GM23248 (cell line): ENCODE measurements at places on chromosomes 12 and 14. TPM values are rescaled to one million over a fixed set of nuclear protein-coding genes. Genes with fewer than 3 reads are reported as not detected.

- no peak for DNase-seq
These were observed 19.2 kb upstream of the MGAT4C start for GRCh38 chr12:86275356-86275755.

DNA sequence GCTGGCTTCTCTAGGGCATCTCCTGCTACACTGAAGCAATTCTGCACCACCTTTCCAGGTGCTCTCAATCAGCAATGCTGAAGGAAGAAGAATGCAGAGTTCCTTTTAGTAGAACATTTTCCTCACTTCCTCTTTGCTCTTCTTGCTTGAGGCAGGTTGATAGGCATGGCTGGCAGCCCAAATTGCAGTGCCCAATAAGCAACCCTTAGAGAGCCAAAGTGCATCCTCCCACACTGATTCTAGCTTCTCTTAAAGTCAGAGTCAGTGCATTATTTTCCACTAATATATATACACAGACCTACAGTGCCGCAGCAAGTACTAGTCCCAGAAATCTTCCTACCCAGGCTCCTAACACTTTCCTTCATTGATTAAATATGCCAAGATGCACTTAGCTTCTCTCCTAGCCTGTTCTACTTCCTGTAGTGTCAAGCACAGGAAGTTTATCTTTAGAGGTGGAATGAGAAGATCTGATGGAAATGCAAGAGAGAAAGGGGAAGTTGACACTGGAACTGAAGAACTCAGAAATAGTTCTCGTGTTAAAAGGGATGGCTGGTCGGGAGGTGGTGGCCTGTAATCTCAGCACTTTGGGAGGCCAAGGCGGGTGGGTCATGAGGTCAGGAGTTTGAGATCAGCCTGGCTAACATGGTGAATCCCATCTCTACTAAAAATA, 132.7 kb downstream of the SSPN start:
- DNase-seq = no peak

GRCh38 chr12:103530307-103531066, 34.7 kb upstream of the C12orf42 start:
- DNase-seq = no peak

DNA sequence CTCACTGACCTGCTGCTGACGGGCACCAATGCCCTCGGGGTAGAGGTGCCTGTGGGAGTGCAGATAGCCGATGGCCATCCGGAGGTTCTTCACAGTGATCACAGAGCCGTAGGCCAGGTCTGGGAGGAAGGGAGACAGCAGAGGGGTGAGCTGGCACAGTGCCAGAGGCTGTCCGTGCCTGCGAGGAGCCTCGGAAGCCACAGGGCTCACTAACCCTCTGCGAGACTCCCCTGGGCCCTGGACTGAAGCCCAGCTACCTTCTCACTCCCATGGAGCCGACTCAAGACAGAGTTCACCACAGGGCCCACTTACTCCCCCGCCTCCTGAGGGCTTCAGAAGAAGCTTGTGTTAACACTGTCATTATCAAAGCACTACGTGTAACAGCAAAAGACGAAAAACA, 24.5 kb downstream of the POMT2 start:
- DNase-seq = no peak

Gene PLCZ1
- not detected in 2 replicates for total RNA-seq

Gene TMEM132C
- total RNA-seq = not detected in 2 replicates

- peak; percentile 79 for DNase-seq
These were observed 223.9 kb downstream of the MED13L start for GRCh38 chr12:116053479-116054200.

- no peak for DNase-seq
These were observed 55.5 kb downstream of the PHLDA1 start for GRCh38 chr12:75976113-75976512.

DNA sequence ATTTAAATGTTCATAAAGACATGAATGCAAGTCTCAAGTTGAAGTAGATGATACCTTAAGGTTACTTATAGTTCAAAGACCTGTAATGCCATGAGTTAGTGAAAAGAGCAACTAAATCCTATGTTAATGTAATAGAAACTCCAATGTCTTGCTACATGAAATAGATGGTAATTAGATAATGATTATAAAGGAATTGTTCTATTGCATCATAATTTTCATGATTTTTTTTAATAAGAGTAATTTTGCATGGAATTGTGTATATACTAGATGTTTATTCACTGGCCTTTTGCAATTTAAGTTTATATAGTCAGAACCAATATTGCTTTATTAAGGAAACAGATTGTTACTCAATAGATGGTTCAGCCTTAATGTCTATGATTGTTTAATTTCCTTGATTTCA, 115.5 kb upstream of the SYT10 start:
- no peak for DNase-seq

DNA sequence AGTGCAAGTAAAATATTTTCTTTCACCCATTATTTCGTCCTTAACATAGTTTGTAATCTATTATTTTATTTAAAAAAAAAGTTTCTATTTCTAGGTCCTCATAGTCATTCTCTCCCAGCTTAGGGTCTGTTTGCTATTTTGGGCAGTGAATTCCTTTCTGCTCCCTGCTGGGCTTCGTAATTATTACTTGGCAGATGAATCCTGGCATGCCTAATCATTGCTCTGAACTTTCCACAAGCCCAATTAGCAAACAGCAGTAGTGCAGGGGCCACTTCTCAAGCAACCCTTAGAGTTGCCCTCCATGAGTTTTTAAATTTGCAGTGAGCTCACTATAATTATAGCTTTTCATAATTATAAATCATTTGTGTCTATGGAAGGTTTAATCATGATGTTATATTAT, 1378.3 kb upstream of the SEL1L start:
- DNase-seq = no peak

- no peak for DNase-seq
These were observed 475.1 kb downstream of the PCNX1 start for GRCh38 chr14:71382315-71382714.

Gene CHGA
- not detected in 2 replicates for total RNA-seq

GRCh38 chr12:9169979-9170634, 38.1 kb downstream of the PZP start:
- DNase-seq = no peak

GRCh38 chr12:91889059-91889458, 256.6 kb downstream of the BTG1 start:
- no peak for DNase-seq

- no peak for DNase-seq
These were observed 7.6 kb upstream of the USP15 start for GRCh38 chr12:62252576-62252975.

GRCh38 chr12:9674226-9674590, 4.7 kb downstream of the CLEC2D start:
- DNase-seq = no peak

DNA sequence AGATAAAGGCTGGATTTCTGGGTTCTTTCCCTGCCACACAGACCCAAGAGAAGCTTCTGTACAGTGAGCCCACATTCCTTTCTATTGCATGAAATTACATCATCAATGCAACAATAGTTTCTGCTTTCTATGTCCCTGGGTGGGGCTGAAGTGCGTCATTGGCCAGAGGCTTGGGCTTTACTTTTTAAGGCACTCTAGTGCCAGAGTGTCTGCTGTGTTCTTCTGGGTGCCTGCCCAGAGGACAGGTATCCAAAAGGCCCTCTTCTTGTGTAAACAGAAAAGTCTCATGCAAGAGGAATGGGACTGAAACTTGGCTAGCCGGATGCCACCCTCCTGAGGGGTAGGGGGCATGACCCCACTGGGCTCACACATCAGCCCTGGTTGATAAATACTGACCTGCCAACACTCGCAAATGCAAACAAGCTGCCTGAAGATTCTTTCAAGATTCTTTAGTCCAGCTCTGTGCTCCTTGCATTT, 5.9 kb downstream of the KRT86 start:
- peak; percentile 95 for DNase-seq

- no peak for DNase-seq
These were observed 45.7 kb downstream of the PARP11 start for GRCh38 chr12:3827301-3828000.
